A549 treated with RU486 at 1 μM for 4 hours (cell line): ENCODE measurements at places on chromosomes 5 and 9. TPM values are rescaled to one million over a fixed set of nuclear protein-coding genes. Genes with fewer than 3 reads are reported as not detected.

Gene PDGFRB
- total RNA-seq: 0.10 to 1.5 TPM (median 0.17 TPM) in 5 replicates

Gene INSL4
- total RNA-seq: 13.9 to 18.0 TPM (median 15.5 TPM) in 5 replicates

Gene SOX30
- 0.06 to 0.09 TPM in 2 of 5 replicates, not detected in the others for total RNA-seq

Gene PHF24
- 0.12 to 0.31 TPM (median 0.20 TPM) in 4 of 5 replicates, not detected in the other for total RNA-seq

Gene ABO
- total RNA-seq: not detected in 5 replicates

Gene SOHLH1
- not detected in 5 replicates for total RNA-seq

Gene ZNF618
- total RNA-seq: 6.7 to 11.2 TPM (median 9.6 TPM) in 5 replicates

Gene CDKN2AIPNL
- 36.9 to 47.1 TPM (median 42.6 TPM) in 5 replicates for total RNA-seq

Gene ABLIM3
- total RNA-seq: 8.2 to 10.3 TPM (median 8.5 TPM) in 5 replicates
